ENCODE measurements at places on chromosomes 2 and 18. TPM values are rescaled to one million over a fixed set of nuclear protein-coding genes. Genes with fewer than 3 reads are reported as not detected.

- no peaks in the 10 kb centered on the region for H3K4me1 ChIP-seq
- no peak overlapping the region for H3K27ac ChIP-seq
Measured at GRCh38 chr2:12424219-12424618, 292.5 kb upstream of the TRIB2 start.

- no peaks in the 10 kb centered on the region for H3K27me3 ChIP-seq
- no peak overlapping the region for H3K27ac ChIP-seq
- no peak for DNase-seq
- H3K36me3 ChIP-seq, result no peaks in the 10 kb centered on the region
Measured at GRCh38 chr2:44975571-44976450, 33.4 kb downstream of the SIX2 start.

GRCh38 chr2:205768815-205769494 lies 86.7 kb downstream of the NRP2 start:
- DNase-seq, result no peak
- no peaks in the 10 kb centered on the region for H3K27me3 ChIP-seq
- peak overlapping the region; percentile 47 for H3K27ac ChIP-seq
- H3K36me3 ChIP-seq, result no peaks in the 10 kb centered on the region
- H3K4me3 ChIP-seq, result no peak overlapping the region

- no peaks in the 10 kb centered on the region for H3K27me3 ChIP-seq
- DNase-seq, result peak; percentile 46
- no peak overlapping the region for H3K4me3 ChIP-seq
- H3K27ac ChIP-seq, result no peak overlapping the region
Measured at GRCh38 chr2:224775647-224776046, 59.5 kb upstream of the CCDC195 start.

- H3K36me3 ChIP-seq, result no peaks in the 10 kb centered on the region
- DNase-seq, result no peak
- no peaks in the 10 kb centered on the region for H3K4me1 ChIP-seq
- H3K4me3 ChIP-seq, result no peak overlapping the region
Measured at GRCh38 chr2:102114290-102114721, 28.2 kb upstream of the IL1R1 start.

- no peaks in the 10 kb centered on the region for H3K4me1 ChIP-seq
- DNase-seq, result no peak
- H3K27me3 ChIP-seq, result no peaks in the 10 kb centered on the region
- no peaks in the 10 kb centered on the region for H3K36me3 ChIP-seq
- no peak overlapping the region for H3K4me3 ChIP-seq
Measured at GRCh38 chr2:141329964-141330363, 800.9 kb downstream of the LRP1B start.

DNA sequence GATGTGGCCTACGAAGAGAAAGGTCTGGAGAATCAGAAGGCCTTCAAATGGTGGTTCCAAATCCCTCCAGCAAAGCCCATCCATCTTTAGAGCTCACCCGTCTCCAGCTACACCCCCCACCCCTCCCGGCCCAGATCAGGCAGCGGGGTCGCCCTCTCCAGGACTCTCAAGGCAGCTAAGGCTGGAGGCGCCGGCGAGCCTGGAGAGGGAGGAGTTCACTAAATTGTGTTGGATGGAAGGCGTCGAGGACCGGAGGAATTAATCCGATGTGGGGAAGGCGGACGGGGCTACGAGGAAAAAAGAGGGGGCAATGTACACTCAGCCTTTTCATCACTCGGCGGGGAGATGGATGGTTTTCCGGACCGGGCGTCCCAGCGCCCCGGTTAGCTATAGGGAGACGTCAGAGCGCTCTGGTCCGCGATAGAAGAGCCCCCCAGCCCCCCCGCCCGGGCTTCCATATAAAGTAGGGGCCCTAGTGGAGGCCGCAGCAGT lies at the start of gene GRP:
Gene GRP (plus strand): TSS at position 487 of the 492 bp plus-strand sequence. CDS start 108 bp downstream, outside the sequence.
- no peaks in the 10 kb centered on the region for H3K36me3 ChIP-seq
- no peak for DNase-seq
- no peak within 1 kb of the TSS for H3K4me3 ChIP-seq
- peaks cover 17% of the 10 kb centered on the region for H3K27me3 ChIP-seq
- no peaks in the 10 kb centered on the region for H3K4me1 ChIP-seq

DNA sequence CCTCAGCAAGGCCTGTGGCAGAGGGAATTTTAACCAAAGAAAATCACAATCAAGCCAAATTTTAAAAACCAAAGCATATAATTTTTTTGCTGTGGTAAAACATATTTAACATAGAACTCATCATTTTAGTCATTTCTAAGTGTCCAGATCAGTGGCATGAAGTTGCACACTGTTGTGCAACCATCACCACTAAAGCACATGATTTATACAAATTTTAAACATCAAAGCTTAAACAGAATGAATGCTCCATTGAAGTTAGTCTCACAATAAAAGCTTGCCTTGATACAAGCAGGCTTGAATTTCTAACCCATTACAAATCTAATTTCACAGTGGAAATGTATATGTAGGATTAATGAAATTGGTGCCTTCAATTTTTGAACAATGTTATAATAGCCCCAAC lies 31.2 kb downstream of the FTCDNL1 start:
- no peaks in the 10 kb centered on the region for H3K36me3 ChIP-seq
- H3K27ac ChIP-seq, result no peak overlapping the region
- H3K4me1 ChIP-seq, result peaks cover 3% of the 10 kb centered on the region
- no peak for DNase-seq

- DNase-seq, result no peak
- H3K4me1 ChIP-seq, result peaks cover 3% of the 10 kb centered on the region
- H3K27ac ChIP-seq, result no peak overlapping the region
- H3K27me3 ChIP-seq, result no peaks in the 10 kb centered on the region
- H3K36me3 ChIP-seq, result no peaks in the 10 kb centered on the region
Measured at GRCh38 chr2:134927195-134927594, 8.6 kb downstream of the CCNT2 start.

DNA sequence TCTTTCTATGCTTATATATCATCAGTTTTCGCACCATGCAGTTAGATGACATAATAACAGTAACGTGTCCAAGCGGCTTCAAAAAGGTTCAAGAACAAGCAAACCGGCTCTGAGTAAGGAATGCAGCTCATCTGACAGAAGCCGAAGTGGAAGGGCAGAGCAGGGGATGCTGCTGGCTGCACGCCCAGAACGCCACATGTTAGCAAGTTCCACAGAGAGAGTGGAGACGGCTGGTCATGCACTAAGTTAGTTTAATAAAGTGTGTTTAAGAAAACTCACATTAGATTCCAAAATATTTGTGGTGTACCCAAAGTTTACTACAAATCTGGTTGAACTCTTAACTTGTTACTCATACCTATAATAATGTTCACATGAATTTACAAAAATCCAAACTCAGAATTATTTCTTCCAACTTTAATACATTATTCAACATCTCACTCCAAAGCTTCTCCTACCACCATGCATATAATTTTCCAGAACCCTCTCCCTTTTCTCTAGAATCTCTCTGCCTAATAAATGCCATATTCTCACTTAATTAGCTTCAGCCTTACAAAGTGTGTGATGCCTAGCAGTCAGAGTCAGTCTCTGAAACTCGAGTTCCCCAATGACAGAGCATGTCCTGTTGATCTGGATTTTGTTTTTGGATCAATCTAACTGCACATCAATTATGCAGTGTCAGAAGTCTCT lies 170.0 kb downstream of the DNAH7 start:
- no peaks in the 10 kb centered on the region for H3K4me1 ChIP-seq
- no peaks in the 10 kb centered on the region for H3K27me3 ChIP-seq
- no peak overlapping the region for H3K4me3 ChIP-seq
- no peak overlapping the region for H3K27ac ChIP-seq

- H3K4me3 ChIP-seq, result no peak overlapping the region
- DNase-seq, result no peak
- H3K36me3 ChIP-seq, result no peaks in the 10 kb centered on the region
- no peaks in the 10 kb centered on the region for H3K27me3 ChIP-seq
Measured at GRCh38 chr2:172196768-172197431, 94.2 kb upstream of the DLX2 start.

GRCh38 chr2:108988796-108989713 lies at the start of gene EDAR:
TSS of gene EDAR (minus strand) at chr2:108989220. CDS start at chr2:108931014, 58,206 bp downstream.
- no peaks in the 10 kb centered on the region for H3K4me1 ChIP-seq
- no peaks in the 10 kb centered on the region for H3K36me3 ChIP-seq
- H3K4me3 ChIP-seq, result peak within 1 kb of the TSS; percentile 11

DNA sequence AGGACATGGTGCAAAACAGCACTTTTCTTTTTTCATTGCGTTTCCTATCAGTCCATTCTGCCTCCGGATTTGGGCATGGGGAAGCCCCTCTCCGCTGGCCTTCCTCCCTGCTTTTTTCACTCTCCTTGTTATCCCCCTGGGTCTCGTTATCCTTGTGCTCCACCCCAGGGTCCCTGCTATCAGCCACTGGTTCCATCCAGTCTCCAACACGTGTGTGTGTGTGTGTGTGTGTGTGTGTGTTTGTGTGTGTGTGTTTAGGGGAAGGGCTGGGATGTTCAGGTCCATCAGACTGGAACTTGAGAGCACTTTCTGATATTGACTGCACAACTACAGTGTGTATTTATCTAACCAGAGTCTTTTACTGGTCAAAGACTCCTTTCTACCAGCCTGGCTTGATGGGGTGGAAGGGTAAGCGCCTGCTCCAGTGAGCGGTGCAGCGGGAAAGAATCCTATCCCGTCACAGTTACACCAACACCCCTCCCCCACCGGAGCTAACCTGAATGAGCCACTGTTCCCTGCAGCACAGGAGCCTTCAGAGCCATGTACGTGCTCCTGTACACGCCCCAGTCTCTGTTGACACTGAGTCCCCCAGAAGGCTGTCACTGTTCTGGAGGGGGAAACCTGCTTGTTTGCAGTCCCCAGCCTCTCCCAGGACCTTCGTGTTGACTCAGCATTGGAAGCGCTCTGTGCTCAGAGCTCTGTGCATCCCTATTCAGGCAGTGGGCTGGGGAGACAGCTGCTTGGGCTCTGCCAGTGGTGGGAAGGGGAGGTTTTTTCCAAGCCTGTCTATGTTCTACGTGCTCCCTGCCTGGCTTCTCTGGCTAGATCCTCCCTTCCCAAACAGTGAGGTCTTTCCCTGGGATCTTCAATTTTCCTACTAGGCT lies 4.6 kb downstream of the INHA start:
- no peak overlapping the region for H3K27ac ChIP-seq
- H3K36me3 ChIP-seq, result no peaks in the 10 kb centered on the region
- H3K27me3 ChIP-seq, result no peaks in the 10 kb centered on the region
- H3K4me1 ChIP-seq, result no peaks in the 10 kb centered on the region

GRCh38 chr2:208250388-208250787 lies 4.5 kb downstream of the IDH1 start:
- no peak overlapping the region for H3K4me3 ChIP-seq
- H3K27me3 ChIP-seq, result no peaks in the 10 kb centered on the region
- peaks cover 5% of the 10 kb centered on the region for H3K4me1 ChIP-seq
- H3K27ac ChIP-seq, result no peak overlapping the region
- H3K36me3 ChIP-seq, result no peaks in the 10 kb centered on the region
- no peak for DNase-seq

GRCh38 chr2:16021611-16022363 lies 81.4 kb downstream of the MYCN start:
- H3K4me3 ChIP-seq, result no peak overlapping the region
- H3K36me3 ChIP-seq, result no peaks in the 10 kb centered on the region
- H3K27ac ChIP-seq, result no peak overlapping the region
- no peaks in the 10 kb centered on the region for H3K4me1 ChIP-seq
- no peaks in the 10 kb centered on the region for H3K27me3 ChIP-seq

GRCh38 chr2:189426886-189427285 lies 14.4 kb upstream of the WDR75 start:
- no peaks in the 10 kb centered on the region for H3K27me3 ChIP-seq
- H3K4me1 ChIP-seq, result no peaks in the 10 kb centered on the region
- no peak for DNase-seq
- H3K27ac ChIP-seq, result no peak overlapping the region
- no peaks in the 10 kb centered on the region for H3K36me3 ChIP-seq

GRCh38 chr2:144595279-144595678 lies 75.4 kb upstream of the ZEB2 start:
- no peaks in the 10 kb centered on the region for H3K4me1 ChIP-seq
- DNase-seq, result no peak
- H3K4me3 ChIP-seq, result no peak overlapping the region
- H3K27me3 ChIP-seq, result no peaks in the 10 kb centered on the region

GRCh38 chr2:25043241-25043867 lies 1.5 kb downstream of the EFR3B start:
- peaks cover 5% of the 10 kb centered on the region for H3K27me3 ChIP-seq
- H3K27ac ChIP-seq, result no peak overlapping the region

DNA sequence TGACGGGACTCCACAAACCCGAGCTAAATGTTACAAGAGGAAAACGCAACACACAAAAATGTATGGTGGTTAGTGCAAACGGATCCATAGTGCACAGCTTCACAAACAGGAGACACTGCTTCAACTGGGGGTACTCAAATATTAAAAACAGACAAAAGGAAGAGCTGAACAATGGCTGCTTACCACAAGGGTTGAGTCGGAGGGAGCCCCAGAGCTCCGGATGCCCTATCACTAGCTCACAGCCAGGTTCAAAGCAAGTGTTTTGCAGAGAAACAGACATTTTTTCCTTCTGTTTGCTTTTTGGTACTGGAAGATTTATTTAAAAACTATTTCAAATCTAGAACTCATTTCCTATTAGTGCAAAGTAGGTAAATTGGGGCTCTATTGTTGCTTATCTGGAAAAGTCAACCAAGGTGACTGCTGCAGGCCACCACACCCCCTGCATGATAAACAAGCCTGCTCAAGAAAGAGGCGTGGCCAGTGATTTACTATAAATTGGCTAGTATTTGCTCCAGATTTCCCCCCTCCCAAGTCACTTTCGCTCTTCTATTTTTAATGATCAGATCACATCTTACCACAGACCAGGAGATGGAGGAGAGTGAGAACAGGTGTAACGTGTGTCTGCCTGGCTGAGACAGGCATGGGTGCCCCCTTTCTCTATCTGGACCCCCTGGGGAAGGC lies 46.5 kb downstream of the ZAP70 start:
- DNase-seq, result no peak
- no peaks in the 10 kb centered on the region for H3K27me3 ChIP-seq
- no peak overlapping the region for H3K27ac ChIP-seq
- no peaks in the 10 kb centered on the region for H3K36me3 ChIP-seq
- no peak overlapping the region for H3K4me3 ChIP-seq
- H3K4me1 ChIP-seq, result no peaks in the 10 kb centered on the region

GRCh38 chr2:133642791-133643191 lies 74.5 kb upstream of the NCKAP5 start:
- DNase-seq, result no peak
- H3K4me1 ChIP-seq, result no peaks in the 10 kb centered on the region
- no peak overlapping the region for H3K27ac ChIP-seq
- H3K27me3 ChIP-seq, result no peaks in the 10 kb centered on the region

- no peak for DNase-seq
- H3K36me3 ChIP-seq, result no peaks in the 10 kb centered on the region
- no peaks in the 10 kb centered on the region for H3K4me1 ChIP-seq
- no peak overlapping the region for H3K27ac ChIP-seq
Measured at GRCh38 chr18:12843420-12844350, 40.4 kb downstream of the PTPN2 start.

The SPTBN1 gene
- 325 TPM for total RNA-seq

The FSHR gene
- not detected for total RNA-seq

The TNFAIP6 gene
- total RNA-seq, result 2.4 TPM

The CTNNA2 gene
- total RNA-seq, result 0.17 TPM

The REEP1 gene
- 5.7 TPM for total RNA-seq

The LCT gene
- total RNA-seq, result 0.08 TPM

The PCARE gene
- total RNA-seq, result not detected

The THSD7B gene
- 0.29 TPM for total RNA-seq

The RMDN2 gene
- 19.8 TPM for total RNA-seq

The NXPH2 gene
- total RNA-seq, result not detected

The SH3RF3 gene
- total RNA-seq, result 2.5 TPM

The CPLX4 gene
- total RNA-seq, result not detected

The TMEM182 gene
- 3.4 TPM for total RNA-seq

The SEPTIN10 gene
- 69.8 TPM for total RNA-seq

Data from colonic mucosa (tissue), 4 donors.